ENCODE measurements at places on chromosomes 11 and 22.
A peak's percentile ranks its signal among the peaks of the same experiment; 100 is the strongest.

DNA sequence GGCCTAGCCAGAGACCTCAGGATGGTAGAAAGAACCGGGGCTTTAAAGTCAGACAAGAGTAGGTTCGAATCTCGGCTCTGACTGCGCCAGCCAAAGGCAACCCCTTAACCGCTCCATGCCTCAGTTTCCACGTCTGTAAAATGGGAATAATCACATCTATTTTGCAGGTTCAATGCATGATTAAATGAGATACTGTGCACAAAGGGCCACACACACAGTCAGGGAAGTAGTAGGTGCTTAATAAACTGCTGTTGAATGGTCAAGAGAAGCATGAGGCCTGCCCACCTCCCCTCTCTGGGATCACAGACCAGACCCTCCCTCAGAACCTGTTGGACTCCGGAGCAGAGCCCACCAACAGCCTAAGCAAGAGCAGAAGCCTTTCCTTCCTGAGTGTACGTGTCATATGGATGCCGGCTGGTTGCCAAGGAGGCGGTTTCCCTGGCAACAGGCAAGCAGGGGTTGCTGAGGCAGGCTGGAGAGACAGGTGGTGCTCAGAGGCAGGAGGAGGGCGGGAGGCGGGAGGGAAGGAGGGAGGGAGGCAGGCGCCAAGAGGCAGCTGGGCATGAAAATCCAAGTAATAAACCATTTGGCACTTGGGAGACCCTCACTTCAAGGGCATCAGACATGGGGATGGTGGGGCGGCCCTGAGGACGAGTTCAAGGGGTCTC lies 43.9 kb downstream of the NFAM1 start:
- DNase-seq: peak; percentile 92

GRCh38 chr22:43501878-43502277 lies 90.1 kb downstream of the MPPED1 start:
- no peak for DNase-seq

DNA sequence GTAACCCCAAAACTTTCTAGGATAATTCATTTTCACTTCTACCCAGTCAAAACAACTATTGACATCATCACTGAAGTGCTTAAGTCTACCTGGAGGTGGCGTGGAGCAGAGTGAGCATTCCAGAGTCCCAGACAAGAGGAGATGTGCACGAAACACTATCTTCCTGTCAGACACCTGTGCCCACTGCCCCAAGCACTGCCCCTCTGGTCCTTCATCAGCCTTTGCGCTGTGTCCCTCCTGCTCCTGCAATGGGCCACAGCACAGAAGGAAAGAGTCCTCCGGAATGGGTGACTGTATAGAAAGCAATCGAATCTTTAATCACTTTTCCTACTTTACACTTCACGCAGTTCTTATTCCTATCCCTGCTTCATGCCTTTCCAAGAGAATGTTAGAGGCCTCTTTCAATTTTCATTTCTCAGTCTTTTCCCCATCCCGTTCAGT lies 512 bp upstream of the GRIA4 start:
- DNase-seq: peak; percentile 40

GRCh38 chr11:124749912-124750311 lies 2.1 kb downstream of the VSIG2 start:
- no peak for DNase-seq

- DNase-seq: no peak
Measured at GRCh38 chr11:76810151-76810853, 27.1 kb downstream of the TSKU start.

GRCh38 chr11:46210133-46210636 lies 67.3 kb upstream of the CREB3L1 start:
- no peak for DNase-seq

DNA sequence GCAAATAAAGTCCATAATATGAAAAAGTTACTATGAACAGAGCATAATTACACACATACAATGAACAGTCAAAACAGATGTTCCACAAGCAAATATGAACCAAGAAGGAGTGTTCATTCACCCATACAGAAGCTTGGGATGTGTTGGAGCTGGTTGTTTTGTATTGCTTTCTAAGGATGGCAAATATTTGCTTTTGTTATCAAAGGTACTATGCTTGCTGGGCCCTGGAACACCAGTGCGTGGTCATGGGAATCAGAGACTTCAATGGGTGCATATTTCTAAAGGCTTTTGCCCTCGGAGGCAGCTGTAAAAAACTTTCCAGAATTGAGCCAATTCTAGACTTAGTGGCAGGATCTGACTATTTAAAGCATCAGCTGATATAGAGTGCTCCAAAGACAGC lies 85.1 kb downstream of the BARX2 start:
- DNase-seq: no peak
